ENCODE measurements at places on chromosomes 11 and 22.

GRCh38 chr22:26555478-26555877, 34.5 kb downstream of the TPST2 start:
- DNase-seq: no peak

DNA sequence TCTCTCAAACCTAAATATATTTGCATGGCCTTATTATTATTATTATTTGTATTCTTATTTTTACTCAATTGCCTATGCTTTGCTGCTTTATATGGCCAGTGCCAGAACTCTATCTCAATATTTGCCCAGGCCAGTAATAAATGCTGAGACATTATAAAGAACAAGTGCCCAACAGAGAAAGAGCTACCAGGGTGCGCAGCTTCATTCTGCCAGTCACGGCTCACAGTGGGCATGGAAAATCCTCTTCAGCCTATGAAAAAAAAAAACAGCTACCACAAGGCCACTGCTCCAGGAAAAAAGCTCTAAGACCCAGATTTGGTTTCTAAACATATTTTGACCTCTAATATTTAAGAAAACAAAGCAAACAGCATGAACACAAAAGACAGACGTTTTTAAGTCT, 1223.6 kb downstream of the LRRC4C start:
- DNase-seq: no peak

- DNase-seq: peak; percentile 82
These were observed at the start of gene TOP3B for GRCh38 chr22:21982338-21982965. Gene TOP3B, minus strand, starts transcription at chr22:21982787. Its CDS starts 7,078 bp downstream, at chr22:21975709.

DNA sequence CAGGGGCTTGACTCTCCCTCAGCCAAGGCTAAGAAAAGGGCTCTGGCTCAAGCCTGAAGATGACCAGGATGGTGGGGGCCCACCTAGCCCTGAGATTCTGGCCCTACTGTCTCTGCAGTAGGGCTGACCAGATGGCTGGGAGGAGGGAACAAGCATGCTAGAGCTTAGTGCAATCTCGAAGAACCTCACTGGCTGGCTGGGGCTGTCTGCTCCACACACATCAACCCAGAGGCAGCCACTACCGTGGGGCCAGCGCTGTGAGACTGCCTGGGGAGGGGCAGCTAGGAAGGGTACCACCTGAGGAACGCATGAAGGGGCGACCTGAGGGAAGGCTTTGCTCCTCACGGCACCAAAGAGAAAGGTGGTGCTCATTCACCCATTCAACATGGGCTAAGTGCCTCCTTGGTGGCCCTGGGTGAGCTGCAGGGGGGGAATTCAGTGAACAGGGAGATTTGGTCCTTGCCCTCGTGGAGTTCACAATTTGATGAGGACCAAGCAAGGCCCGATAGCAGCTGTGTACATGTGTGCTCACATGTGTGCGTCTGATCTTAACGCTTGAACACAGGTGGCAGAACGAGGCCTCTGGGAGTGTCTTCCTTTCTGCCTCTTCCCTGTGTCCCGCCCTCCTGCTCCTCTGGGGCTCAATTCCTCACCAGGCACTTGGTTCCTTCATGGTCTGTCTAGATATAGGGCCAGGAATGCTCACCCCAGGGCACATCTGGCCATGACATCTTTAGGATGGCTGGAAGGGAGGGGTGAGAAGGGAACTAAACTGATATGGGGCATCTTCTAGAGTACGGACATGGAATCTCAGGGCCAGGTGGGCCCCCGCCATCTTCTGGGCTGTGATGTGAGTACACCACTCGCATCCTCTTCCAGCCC, 102.3 kb upstream of the PITPNB start:
- DNase-seq: peak; percentile 20

- DNase-seq: peak; percentile 70
These were observed 537.4 kb upstream of the B3GAT1 start for GRCh38 chr11:134949121-134950090.
